ENCODE measurements at places on chromosomes 12 and 14. TPM values are rescaled to one million over a fixed set of nuclear protein-coding genes. Genes with fewer than 3 reads are reported as not detected.

DNA sequence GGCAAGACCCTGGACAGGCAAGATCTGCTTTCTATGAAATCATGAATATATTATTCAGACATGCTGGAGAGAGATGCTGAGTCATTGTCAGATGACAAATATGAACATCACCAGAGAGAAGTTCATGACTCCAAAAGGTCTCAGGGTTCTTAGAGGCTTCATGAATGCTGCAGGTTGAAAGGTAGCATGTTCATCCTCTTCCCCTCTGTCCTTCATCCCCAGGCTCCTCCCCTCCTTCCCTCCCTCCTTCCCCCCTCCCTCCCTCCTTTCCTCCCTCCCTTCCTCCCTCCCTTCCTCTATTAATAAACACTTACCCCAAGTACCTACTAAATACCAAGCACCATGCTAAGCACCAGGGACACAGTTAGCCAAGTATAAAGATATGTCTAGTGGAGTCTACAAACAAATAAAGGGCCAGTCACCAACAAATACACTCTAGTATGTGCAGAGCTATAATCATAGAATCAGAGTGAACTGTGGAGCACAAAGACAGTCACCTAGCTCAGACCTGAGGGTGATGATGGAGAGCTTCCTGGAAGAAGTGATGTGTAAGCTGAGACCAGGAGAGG, 46.2 kb downstream of the RPH3A start:
- no peak for DNase-seq

- no peak for DNase-seq
These were observed 64.9 kb downstream of the PRKCH start for GRCh38 chr14:61386173-61386772.

DNA sequence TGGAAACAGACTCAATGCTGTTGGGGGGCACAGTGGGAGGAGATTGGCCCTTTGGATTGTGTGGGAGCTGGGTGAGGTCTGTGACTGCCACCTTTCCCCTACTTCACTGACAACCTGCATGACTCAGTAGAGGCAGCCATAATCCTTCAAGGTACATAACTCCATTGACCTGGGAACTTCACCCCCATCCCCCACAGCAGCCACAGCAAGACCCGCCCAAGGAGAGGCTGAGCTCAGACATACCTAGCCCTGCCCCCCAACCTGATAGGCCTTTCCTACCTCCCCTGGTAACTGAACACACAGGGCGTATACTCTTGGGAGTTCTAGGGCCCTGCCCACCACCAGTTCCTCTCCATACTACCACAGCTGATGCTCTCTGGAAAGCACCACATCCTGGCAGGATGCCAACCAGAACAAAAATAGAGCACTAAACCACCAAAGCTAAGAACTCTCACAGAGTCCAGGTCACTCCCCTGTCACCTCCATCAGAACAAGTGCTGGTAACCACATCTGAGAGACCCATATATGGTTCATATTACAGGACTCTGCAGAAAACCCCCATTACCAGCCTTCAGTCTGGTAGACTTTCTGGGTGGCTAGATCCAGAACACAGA, 703.9 kb downstream of the FSCB start:
- no peak for DNase-seq

DNA sequence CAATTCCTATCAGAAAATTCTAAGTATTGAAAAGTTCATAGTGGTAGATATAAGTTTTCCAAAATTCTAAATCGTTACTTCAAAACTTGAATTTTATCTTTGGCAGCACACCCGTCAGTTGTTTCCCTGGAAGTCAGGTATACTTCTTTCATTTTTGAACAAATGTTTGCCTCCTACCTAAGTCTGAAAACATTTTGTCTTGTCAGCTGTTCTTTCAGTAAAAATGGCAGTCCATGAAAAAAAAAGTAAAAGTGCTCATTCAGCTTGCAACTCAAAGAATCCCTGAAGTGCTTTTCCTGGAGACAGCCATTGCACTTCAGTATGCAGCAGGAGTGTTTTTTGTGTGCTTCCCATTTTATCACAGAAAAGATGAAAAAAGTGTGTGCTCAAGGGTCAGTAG, 130.1 kb upstream of the NEDD1 start:
- no peak for DNase-seq

Gene ALDH2
- 145 TPM for total RNA-seq

Gene DAO
- not detected for total RNA-seq

Gene PPM1H
- 0.65 TPM for total RNA-seq

Gene NXPH4
- 4.2 TPM for total RNA-seq

Gene OR10G2
- not detected for total RNA-seq

Gene LALBA
- total RNA-seq: not detected

All from Karpas-422 (cell line).